Ovary (tissue), 10 donors: ENCODE measurements at places on chromosomes 16 and 17. TPM values are rescaled to one million over a fixed set of nuclear protein-coding genes. Genes with fewer than 3 reads are reported as not detected.
A peak's percentile ranks its signal among the peaks of the same experiment; 100 is the strongest.

Gene DCTPP1
- 22.6 TPM for total RNA-seq

Gene ARHGDIG
- not detected for total RNA-seq

Gene NHLRC4
- 3.4 TPM for total RNA-seq

Gene DPEP3
- total RNA-seq: not detected

Gene SHCBP1
- 0.24 TPM for total RNA-seq

Gene GPR142
- total RNA-seq: not detected

Gene MT3
- not detected for total RNA-seq

GRCh38 chr17:2438823-2439222, 38.0 kb upstream of the MNT start:
- no peak overlapping the region for H3K27ac ChIP-seq
- H3K4me3 ChIP-seq: no peak overlapping the region
- no peaks in the 10 kb centered on the region for H3K27me3 ChIP-seq
- H3K36me3 ChIP-seq: no peaks in the 10 kb centered on the region
- no peak for DNase-seq
- H3K4me1 ChIP-seq: no peaks in the 10 kb centered on the region

- H3K27ac ChIP-seq: no peak overlapping the region
- peaks cover 5% of the 10 kb centered on the region for H3K4me1 ChIP-seq
- DNase-seq: no peak
- H3K36me3 ChIP-seq: no peaks in the 10 kb centered on the region
Observed at GRCh38 chr16:78778101-78779004, 678.9 kb downstream of the WWOX start.

DNA sequence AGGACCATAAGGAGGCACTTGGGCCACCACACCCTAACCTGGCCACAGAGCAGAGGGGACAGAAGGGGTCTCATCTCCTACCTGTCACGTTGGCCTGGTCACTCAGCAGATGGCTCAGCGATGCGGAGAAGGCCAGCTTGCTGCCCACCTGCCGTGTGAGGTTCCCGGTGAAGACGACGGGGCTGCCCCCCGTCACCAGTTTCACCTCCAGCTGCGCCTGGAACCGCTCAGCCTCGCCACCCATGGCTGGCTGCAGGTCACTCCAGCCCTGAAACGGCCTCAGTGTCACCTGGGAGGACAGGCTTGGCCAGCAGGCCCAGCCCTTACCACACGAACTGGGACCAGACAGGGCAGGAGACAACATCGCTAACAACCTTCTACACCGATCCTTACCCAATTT, 116.8 kb downstream of the RMI2 start:
- no peaks in the 10 kb centered on the region for H3K36me3 ChIP-seq
- H3K4me3 ChIP-seq: no peak overlapping the region
- no peak for DNase-seq
- H3K27me3 ChIP-seq: no peaks in the 10 kb centered on the region
- no peak overlapping the region for H3K27ac ChIP-seq

DNA sequence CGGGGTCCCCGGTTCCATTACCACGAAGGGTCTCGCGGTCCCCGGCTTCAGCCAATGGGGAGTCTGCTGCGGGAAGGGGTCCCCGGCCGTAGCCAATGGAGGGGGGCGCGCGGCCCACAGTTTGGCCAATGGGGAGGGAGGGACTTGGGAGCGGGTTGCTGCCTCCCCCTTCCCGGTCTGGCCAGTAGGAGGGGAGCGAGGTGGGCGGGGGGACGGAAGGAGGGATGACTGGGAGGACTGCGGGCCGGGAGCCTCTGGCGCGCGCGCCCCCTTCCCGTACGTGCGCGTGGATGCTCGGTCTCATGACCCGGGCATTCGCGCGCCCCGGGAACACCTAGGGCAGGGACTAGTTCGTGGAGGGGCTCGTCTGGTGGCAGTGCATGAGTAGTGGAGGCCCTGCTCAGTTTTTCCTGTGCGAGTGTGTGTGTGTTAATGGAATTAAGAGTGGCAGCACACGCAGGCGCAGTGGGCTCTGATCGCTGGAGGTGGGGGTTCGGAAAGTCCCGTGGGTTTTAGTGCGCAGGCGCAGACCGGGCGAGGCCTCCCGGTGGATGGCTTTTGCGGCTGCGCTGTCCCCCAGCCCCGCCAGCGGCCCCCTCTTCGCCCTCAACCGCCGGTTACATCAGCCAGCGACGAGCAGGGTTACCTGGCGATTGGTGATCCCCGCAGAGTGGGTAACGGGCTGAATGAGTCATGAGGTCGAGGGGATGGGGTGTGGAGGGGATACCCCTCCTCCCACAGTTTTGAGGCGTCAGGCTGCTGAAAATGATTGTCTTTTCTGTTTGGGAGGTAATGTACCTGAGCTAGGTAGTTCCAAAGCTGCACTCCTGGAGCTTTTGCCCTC, 1.3 kb downstream of the ATXN2L start:
- H3K27ac ChIP-seq: peak overlapping the region; percentile 98
- H3K36me3 ChIP-seq: no peaks in the 10 kb centered on the region
- H3K4me3 ChIP-seq: peak overlapping the region; percentile 100
- H3K27me3 ChIP-seq: no peaks in the 10 kb centered on the region
- peak; percentile 98 for DNase-seq
- no peaks in the 10 kb centered on the region for H3K4me1 ChIP-seq

DNA sequence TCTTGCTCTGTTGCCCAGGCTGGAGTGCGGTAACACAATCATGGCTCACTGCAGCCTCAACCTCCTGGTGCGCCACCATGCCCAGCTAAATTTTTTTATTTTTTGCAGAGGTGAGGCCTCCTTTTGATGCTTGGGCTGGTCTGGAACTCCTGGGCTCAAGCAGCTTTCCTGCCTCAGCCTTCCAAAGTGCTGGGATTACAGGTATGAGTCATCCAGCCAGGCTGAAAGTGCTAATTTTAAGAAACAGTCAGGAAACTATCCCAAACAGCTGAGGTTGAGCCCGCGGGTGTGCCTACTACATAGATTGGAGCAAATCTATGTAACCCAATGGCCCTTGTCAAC, 738 bp upstream of the XPO6 start:
- H3K4me1 ChIP-seq: peaks cover 3% of the 10 kb centered on the region
- peak overlapping the region; percentile 46 for H3K4me3 ChIP-seq
- no peak for DNase-seq
- no peaks in the 10 kb centered on the region for H3K27me3 ChIP-seq
- no peak overlapping the region for H3K27ac ChIP-seq
- H3K36me3 ChIP-seq: no peaks in the 10 kb centered on the region

DNA sequence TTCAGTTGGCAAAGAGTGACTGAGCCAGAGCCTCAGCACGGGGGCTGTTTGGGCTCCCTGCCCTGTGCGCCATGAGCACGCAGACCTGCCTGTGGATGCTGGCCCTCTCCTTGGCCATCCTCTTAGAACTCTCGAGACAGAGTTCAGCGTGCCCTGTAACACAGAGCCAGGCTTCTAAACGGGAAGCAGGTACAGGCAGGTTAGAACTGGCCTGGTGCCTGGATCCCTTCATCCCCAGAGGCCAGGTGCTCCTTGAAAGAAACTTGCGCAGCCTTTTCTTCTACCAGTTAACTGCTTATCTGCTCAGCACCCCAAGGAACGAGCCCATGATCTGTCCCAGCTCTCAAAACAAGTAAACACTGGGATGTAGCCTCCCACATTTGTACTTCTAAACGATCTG, 6.9 kb downstream of the CCNF start:
- no peak overlapping the region for H3K27ac ChIP-seq
- no peaks in the 10 kb centered on the region for H3K27me3 ChIP-seq
- H3K36me3 ChIP-seq: no peaks in the 10 kb centered on the region
- H3K4me3 ChIP-seq: no peak overlapping the region
- DNase-seq: peak; percentile 5

GRCh38 chr17:76432004-76432403, 20.9 kb downstream of the UBE2O start:
- H3K4me3 ChIP-seq: no peak overlapping the region
- H3K4me1 ChIP-seq: peaks cover 3% of the 10 kb centered on the region
- no peak for DNase-seq
- no peaks in the 10 kb centered on the region for H3K36me3 ChIP-seq
- no peak overlapping the region for H3K27ac ChIP-seq
- H3K27me3 ChIP-seq: no peaks in the 10 kb centered on the region

DNA sequence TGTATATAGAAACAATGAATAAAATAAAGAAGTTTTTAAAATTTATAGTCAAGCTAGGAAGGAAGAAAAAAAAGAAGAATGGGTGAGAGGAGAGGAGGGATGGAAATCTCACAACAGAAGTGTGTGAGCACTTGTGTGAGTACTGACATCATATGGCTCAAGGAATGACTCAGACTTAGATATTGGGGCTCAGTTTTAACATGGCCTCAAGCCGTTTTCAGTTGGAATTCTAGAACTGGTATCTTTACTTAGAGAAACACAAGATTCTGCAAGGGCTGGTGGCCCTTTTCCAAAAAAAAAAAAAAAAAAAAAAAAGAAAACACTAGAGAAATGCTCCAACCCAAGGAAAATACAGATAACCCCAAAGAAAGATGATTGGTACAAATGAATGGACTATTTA, 55.1 kb downstream of the STXBP4 start:
- H3K27ac ChIP-seq: no peak overlapping the region
- DNase-seq: no peak
- no peak overlapping the region for H3K4me3 ChIP-seq
- no peaks in the 10 kb centered on the region for H3K27me3 ChIP-seq
- H3K36me3 ChIP-seq: no peaks in the 10 kb centered on the region

- no peak overlapping the region for H3K4me3 ChIP-seq
- no peak for DNase-seq
- H3K36me3 ChIP-seq: no peaks in the 10 kb centered on the region
- H3K27me3 ChIP-seq: no peaks in the 10 kb centered on the region
- H3K27ac ChIP-seq: no peak overlapping the region
Observed at GRCh38 chr17:68801335-68802247, 153.6 kb downstream of the ABCA8 start.

GRCh38 chr16:3474136-3474779, 21.0 kb downstream of the C16orf90 start:
- H3K4me3 ChIP-seq: no peak overlapping the region
- no peak overlapping the region for H3K27ac ChIP-seq
- no peaks in the 10 kb centered on the region for H3K36me3 ChIP-seq
- DNase-seq: no peak

GRCh38 chr17:1186923-1187771, 7.4 kb upstream of the ABR start:
- DNase-seq: peak; percentile 88
- H3K36me3 ChIP-seq: no peaks in the 10 kb centered on the region
- H3K4me3 ChIP-seq: no peak overlapping the region

GRCh38 chr17:28039251-28039650, 3.2 kb upstream of the NLK start:
- no peaks in the 10 kb centered on the region for H3K27me3 ChIP-seq
- no peak for DNase-seq
- H3K27ac ChIP-seq: no peak overlapping the region
- H3K4me1 ChIP-seq: peaks cover 6% of the 10 kb centered on the region

DNA sequence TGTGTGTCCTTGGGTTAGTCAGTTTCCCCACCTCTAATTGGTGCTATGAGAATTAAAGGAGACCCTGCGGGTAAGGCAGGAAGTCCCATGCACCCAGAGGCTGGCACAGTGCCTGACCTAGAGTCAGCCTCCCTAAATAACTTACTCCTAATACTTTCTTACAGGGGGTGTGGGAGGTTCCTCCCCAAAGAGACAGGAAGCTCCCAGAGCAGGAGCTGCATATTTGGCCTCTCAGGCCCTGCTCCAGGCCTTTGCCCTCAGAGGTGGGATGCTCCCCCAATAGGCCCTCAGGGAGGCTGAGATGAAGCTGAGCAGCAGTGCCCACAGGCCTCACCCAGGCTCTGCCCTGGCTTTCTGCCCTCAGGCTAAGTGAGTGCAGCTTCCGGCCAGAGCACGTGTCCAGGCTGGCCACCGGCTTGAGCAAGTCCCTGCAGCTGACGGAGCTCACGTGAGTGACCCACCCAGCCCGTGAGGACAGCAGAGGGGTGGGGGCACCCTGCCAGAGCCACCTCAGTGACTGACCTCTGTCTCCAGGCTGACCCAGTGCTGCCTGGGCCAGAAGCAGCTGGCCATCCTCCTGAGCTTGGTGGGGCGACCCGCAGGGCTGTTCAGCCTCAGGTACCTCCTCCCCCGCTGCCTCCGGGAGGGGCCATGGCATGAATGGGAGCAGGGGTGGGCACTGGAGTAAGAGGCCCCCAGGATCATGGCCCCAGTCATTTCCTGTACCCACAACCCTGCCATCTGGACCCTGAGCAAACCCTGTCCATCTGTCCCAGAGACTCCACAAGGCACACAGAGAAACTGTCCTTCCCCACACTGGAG, 31.1 kb upstream of the CPNE2 start:
- H3K36me3 ChIP-seq: no peaks in the 10 kb centered on the region
- H3K4me1 ChIP-seq: peaks cover 11% of the 10 kb centered on the region
- no peak overlapping the region for H3K4me3 ChIP-seq
- no peaks in the 10 kb centered on the region for H3K27me3 ChIP-seq
- peak overlapping the region; percentile 64 for H3K27ac ChIP-seq

DNA sequence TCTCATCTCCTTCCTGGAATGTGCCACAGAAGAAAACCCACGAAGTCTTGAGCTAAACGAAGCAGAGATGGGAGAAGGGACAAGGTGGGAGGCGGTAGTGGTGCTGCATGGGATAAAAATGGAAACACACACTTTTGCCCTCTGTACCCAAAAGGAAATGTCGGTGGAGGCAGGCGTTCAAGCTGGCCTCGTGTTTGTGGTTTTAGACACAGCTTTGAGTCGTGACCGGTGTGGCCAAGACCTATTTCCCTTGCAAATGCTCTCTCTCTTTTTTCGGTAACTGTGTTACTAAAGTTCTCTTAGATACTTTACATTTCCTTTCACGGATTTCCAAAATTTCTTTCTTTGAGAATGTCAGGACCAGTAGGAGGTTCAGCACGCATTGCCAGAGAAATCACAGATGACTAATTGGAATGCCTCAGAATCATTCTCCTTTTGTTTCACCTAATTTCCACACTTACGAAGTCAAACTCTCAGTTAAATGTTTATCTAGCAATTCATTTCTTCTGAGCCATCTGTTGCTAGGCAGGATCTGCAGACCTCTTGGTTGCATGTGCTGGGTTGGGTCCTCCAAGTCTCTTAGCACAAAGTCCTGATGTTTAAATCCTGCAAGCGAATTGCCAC, 412.3 kb downstream of the MAF start:
- peaks cover 4% of the 10 kb centered on the region for H3K4me1 ChIP-seq
- no peak overlapping the region for H3K4me3 ChIP-seq
- no peaks in the 10 kb centered on the region for H3K36me3 ChIP-seq

GRCh38 chr16:12265108-12265507, 288.6 kb downstream of the SNX29 start:
- H3K36me3 ChIP-seq: no peaks in the 10 kb centered on the region
- DNase-seq: no peak
